NCI-H460 (cell line): ENCODE measurements at places on chromosomes 4 and X. TPM values are rescaled to one million over a fixed set of nuclear protein-coding genes. Genes with fewer than 3 reads are reported as not detected.

GRCh38 chr4:159337041-159337440, 234.2 kb downstream of the RAPGEF2 start:
- no peak for DNase-seq

- peak; percentile 84 for DNase-seq
Measured at GRCh38 chrX:21839334-21840192, at the start of gene MBTPS2. TSS of gene MBTPS2 (plus strand) at chrX:21839617. CDS start at chrX:21839735, 118 bp downstream.

DNA sequence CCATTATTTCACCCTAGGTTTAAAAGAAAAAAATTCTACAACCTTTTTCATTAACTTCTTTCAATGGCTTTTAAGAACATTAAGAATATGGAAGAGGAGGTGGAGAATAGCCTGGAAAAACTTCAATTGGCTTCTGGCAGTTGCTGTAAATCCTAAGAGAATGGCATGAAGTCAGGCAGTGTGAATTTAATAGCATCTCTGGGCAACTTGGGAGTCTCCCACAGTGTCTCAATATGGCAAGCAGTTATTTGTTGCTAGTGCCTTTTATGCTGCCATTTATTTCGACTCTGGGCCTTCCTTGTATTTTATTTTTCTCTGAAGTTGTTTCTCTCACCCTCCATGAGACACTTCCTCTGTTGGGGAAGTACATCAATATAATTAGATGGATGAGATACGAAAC, 322.1 kb downstream of the CBLL2 start:
- DNase-seq, result no peak

- no peak for DNase-seq
Measured at GRCh38 chr4:139018501-139018900, 2.9 kb downstream of the NOCT start.

DHRSX gene
- 24.7 and 28.7 TPM in 2 replicates for total RNA-seq

DNA sequence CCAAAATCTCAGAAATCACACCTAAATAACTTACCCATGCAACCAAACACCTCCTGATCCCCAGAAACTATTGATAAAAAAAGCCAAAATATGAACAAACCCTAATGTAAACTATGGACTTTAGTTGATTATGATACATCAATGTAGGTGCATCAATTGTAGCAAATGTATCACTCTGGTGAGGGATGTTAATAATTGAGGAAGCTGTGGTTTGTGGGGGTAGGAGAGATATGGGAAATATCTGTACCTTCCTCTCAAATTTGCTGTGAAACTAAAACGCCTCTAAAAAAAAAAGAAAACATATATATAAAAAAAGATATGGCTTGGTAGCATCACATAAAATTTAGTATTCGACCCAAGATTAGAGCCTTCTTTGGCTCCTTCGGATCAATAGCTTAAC, 144.3 kb upstream of the CPEB2 start:
- DNase-seq, result no peak

CFP gene
- total RNA-seq, result 0.10 TPM in 1 of 2 replicates, not detected in the other

NUDT10 gene
- total RNA-seq, result 0.50 and 0.81 TPM in 2 replicates

DNA sequence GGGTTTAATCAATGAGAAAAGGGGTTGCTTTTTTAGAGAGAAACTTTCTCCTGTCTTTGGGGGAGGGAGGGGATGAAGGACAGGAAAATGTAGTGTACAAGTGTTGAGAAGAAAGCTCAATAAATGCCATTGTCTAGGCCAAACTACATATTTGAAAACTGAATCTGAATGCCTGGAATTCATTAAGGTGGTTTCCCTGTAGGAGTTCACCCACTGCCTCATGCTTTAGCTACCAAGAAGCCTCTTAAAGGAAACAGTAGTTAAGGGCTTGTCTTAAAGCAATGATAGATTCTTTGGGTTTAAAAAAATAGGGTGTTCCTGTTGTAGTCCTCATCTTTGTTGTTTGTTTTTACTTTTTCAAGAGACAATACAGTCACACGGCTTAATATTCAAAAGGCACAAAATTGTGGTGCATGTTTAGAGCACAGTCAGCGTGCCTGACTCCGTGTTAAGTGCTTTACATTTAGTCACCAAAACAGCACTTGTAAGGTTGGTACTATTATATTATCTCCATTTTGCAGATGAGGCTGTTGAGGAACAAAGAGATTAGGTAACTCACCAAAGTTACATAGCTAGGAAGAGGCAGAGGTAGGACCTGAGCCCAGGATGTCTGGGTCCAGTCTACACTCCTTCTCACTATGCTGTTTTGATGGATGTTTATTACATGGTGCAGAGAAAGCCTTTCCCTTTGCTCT, 46.0 kb downstream of the FNIP2 start:
- DNase-seq, result no peak

- no peak for DNase-seq
Measured at GRCh38 chr4:88420844-88421243, 36.1 kb upstream of the HERC5 start.

GRCh38 chr4:85209161-85209560, 242.7 kb upstream of the WDFY3 start:
- DNase-seq, result no peak

DNA sequence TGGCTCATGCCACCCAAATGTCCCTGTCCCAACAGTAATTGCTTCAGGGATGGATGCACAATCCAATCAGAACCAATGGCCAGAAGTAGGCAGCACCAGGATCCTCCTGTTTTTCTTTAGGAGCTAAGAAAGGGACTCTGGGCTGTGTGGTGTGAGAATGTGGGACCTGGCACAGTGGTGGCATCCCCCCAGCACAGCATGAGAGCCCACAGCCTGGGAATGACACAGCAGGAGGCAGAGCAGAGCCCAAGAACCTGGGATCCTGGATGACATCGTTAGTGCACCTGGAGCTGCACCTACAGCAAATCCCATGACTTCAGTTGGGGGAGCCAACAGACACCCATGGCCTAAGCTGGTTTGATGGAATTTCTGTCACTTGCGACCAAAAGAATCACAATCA, 70.7 kb upstream of the C4orf50 start:
- no peak for DNase-seq

- no peak for DNase-seq
Measured at GRCh38 chr4:1033840-1034551, 22.6 kb downstream of the FGFRL1 start.

H2BW2 gene
- not detected in 2 replicates for total RNA-seq

DNA sequence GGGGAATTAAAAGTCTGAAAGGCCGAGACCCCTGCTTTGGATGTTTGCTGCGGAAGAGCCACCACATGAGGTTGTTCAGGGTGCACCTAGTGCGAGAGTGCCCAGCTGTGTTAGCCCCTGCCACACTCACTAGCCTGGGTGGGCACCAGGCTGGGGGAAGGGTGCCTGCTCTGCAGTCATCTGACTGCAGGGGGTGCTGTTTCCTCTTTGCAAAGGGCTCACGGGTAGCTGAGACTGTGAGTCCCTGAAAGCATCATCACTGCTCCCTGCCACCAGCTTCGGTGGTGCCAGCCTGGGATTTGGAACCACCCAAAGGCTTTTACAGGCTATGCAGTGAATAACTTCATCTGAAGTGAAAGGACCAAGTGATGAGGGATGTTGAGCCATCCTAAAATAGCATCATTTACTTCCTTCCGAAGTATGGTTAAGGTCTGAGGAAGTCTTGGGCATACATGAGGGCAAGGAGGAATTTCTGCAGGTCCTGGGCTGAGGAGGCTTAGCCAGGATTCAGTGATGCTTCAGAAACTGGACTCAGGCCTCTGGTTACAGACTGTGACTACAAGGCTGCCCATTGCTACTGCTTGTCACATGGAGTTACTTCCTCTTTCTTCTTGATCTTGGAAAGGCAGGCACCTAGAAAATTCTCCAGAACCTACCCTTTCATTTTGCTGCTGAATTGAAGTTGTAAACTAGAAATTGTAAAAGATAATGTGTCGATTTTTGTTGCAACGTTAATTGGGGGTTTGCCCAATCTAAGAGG, 293.2 kb upstream of the PRPS2 start:
- DNase-seq, result no peak

SORBS2 gene
- total RNA-seq, result 22.0 and 23.8 TPM in 2 replicates

DNA sequence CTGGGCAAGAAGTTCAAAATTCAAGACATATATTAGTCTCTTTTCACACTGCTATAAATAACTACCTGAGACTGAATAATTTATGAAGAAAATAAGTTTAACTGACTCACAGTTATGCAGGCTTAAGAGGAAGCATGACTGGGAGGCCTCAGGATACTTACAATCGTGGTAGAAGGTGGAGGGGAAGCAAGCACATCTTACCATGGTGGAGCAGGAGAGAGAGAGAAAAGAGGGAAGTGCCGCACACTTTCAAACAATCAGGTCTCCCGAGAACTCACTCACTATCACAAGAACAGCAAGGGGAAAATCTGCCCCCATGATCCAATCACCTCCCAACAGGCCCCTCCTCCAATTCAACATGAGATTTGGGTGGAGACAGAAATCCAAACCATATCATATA, 273.3 kb upstream of the RASGEF1B start:
- DNase-seq, result no peak

DNA sequence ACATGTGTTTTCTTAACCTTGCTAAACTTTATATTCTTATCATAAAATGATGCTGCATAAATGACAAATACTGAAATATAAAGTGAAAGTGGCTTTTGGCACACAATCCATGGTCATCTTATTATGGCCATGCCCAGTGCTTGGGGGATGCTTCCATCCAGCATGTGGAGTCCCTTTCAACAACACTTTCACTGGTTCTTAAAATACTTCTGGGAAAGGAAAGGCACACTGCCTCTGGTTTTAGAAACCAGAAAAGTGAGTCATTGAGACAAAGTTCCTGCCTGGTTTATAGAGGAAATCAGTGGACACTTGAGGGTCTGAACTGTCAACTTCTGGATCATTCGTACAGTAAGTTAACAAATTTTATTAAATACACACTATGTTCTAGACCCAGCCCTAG, 248.0 kb upstream of the ADAMTS3 start:
- DNase-seq, result no peak

- DNase-seq, result no peak
Measured at GRCh38 chr4:8765631-8766590, 105.7 kb downstream of the HMX1 start.

DNA sequence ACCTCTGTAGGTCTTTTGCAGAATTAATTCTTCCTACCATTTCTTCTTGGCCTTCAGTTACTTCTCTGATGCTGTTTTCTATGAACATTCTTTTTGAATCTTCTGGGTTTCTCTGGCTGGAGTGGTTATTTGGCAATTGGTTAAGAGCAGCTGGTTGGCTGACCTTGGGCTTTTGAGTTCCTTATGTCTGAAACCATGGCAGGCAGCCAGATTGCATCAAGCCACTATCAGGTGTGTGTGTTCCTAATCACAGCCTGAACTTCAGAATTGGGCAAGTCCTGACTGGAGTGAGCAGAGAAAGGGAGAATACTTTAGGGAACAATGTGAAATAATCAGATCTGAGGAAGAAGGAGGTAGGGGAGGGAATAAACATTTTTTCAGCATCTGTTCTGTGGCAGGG, 90.2 kb downstream of the ARHGAP10 start:
- no peak for DNase-seq

DNA sequence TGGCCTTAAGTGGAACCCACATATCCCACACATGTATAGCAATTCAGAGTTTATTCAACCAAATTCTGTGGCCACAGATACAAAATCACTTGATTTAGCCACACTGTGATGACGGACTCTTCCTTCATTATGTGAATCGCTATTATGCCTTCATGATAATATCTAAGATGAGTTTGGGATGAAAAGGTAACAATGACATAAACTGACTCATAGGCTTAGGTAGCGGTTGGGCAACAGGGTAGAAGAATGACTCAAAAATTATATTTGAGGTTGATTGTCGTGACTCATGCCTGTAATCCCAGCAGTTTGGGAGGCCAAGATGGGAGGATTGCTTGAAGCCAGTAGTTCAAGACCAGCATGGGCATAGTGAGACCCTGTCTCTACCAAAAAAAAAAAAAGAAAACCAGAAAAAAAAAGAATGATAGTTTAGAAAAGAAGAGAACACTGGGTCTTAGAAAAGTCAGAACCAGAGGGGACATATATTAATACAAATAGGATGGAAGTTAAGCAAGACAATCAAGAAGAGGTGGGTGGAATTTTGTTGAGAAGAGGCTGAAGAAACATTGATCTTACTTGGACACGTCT, 70.4 kb upstream of the USP9X start:
- no peak for DNase-seq

DNA sequence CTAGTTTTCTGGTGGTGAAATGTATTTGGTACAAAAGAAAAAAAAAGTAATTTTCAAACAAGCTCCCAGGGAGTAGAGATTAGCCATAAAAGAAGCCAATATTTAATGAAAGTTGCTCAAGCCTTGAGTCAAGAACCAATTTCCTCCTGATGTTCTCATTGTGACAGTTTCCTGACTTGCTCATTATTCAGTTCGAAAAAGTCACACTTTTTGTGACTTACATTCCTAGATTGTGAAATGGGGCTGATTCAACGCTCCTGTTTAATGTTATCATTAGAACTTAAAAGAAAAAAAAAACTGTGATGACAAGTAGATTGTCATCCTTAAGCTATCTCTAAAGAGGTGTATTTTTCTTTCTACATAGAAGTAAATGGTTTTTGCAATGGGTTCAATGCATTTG, 122.6 kb upstream of the BMPR1B start:
- no peak for DNase-seq

DNA sequence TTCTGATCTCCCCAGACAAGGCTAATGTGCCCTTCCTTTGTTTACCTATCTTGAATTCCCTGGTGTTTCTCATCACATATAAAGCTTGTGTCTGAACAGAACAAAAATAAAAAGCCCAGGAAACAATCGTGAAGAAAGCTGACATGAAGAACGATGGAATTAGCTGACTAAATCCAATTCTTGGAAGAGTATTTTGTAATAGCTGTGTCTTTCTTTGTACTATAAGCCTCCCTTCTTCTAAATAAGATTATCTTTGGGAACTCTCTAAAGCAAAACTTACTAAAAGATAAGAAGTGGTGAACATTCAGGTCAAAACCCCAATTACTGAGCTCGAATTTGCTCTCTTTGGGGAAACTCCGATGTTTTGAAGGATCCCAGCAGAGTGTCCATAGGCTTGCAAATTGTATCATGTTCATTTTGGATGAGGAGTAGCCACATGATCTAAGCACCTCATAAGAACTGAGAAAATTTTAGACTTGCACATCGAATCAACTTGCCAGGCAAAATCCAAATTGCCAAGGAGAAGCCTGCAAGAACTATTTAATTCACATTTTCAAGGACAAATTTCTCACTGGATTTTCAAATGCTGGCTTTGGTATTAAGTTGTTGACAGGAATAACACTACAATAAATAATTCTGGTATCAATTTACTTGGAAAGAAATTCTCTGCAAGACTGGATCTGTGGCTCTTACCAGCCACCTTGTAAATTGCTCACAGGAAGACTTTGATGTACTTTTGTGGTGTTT, 106.2 kb downstream of the LNX1 start:
- no peak for DNase-seq
